ENCODE measurements at places on chromosomes 13 and 19.
A peak's percentile ranks its signal among the peaks of the same experiment; 100 is the strongest.

DNA sequence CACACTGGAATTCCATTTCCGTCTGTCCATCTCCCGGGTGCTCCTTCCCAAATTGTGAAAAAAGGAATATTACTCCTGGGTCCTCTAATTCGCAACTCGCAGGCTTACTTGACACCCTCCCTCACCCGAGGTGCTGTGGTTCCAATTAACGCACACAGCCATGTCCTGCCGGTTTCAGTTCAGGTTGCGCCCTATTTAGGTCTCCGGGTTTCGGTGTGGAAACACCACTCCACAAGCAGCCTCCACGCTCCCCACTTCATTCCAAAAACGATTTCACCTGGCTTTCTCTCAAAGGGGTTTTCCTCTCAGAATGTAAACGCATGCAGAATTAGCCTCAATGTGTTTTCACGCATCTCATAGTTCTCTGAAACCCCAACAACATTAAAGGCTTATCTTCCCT, 37.9 kb downstream of the NAXD start:
- no peak for DNase-seq

DNA sequence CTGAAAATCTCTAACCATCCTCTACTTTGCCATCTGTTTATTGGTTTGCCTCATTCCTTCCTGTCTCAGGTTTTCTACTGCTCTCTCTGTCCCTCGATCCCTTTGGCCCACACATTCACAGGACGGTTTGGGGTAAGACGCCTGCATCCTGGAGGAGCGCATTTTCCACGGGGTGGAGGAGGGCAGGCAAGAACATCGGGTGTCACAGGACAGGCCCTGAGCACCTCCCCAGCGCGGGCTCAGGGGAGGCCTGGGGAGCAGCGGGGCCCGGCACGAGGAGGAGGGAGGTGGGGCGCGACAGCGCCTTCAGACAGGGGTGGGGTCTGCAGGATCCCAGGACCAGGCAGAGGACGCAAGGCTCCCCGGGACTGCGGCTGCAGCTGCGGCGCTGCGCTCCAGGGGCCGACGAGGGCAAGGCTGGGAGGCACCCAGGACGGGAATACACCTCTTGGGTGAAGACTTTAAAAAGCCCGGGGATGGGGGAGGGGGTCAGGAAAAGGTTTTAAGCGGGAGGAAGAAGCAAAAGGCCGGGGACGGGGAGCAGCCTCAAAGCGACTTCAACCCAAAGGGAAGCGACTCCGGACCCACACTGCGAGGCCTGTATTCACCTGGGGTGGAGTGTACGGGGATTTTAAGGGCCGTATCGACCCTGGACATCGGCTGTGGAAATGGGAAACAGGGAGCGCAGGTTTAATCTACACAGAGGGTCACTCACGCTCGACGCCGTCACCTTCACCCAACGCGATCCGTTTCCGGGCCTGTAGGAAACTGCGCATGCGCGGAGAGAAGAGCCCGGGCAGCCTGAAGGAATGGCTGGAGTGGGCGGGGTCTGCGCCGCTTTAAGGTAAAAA, at the start of gene ZNF415:
Gene ZNF415, minus strand, starts transcription at position 770 of the 851 bp plus-strand sequence. CDS start 10,234 bp downstream, outside the sequence.
- no peak for DNase-seq

- peak; percentile 87 for DNase-seq
These were observed 5.8 kb downstream of the FTL start for GRCh38 chr19:48970923-48971395.

- no peak for DNase-seq
These were observed 308.1 kb downstream of the COG6 start for GRCh38 chr13:39963612-39964011.

DNA sequence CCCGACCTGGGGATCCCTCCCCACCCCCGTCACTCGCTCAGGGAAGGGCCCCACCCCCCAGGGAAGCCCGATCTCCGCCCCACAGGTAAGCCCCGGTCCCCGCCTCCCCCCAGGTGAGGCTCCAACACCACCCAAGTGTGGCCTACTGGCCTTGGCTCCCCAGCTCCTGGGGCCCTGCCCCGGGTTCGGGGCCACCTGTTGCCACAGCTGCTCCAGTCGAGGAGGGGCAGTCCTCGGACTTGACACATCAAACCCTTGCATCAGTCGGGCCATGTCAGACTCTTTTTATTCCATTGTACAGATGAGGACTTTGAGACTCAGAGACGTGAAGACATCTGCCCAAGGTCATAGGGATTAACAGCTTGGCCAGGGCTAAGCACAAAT, 512 bp downstream of the CC2D1A start:
- DNase-seq, result peak; percentile 16

DNA sequence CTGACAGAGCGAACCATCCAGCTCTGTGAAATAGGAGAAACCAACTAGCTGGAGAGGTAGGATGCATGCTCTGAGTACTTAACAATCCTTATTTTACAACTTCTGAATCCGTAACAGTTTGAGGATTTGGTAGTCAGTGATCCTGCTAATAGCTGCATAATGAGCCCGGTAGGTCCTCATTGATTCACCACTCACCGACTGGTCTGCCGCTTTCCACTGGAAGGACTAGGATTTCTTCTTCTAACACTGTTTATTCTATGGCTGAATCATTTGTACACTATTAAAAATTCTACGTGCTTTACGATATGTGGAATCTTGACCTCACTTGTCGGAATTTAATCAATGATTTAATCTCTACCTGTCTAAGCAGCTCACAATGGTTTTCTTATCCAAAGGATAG, 33.9 kb downstream of the SPATA13 start:
- DNase-seq, result no peak

- DNase-seq, result no peak
These were observed 939 bp upstream of the RANBP3 start for GRCh38 chr19:5978606-5979552.

- no peak for DNase-seq
These were observed 1463.4 kb upstream of the PCDH20 start for GRCh38 chr13:62879071-62879470.

DNA sequence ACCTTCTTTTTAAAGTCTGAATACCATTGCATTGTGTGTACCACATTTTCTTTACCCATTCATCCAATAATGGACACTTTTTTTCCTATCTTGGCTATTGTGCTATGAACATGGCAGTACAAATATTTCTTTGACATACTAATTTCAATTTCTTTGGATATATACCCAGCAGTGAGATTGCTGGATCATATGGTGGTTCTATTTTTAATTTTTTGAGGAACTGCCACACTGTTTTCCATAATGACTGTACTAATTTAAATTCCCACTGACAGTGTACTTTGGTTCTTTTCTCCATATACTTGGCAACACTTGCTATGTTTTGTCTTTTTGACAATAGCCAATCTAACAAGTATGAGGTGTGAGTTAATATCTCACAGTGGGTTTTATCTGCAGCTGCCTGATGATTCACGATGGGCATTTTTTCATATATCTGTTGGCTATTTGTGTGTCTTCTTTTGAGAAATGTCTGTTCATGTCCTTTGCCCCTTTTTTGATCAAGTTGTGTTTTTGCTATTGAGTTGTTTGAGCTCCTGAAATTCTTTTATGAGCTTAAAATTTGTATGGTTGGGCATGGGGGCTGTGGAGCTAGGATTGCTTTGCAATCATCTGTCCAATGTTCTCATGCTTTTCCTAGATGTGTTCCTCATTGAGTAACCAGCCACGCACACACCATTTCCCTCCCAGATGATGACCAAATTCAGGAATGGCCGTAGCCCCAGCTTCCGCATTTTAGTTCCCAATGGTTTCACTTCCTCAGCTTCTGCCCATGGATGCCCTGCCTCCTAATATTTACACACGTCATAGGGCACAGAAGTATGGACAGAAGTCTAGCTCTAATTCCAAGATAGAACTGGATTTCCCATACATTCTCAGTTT, 380.0 kb upstream of the SGCG start:
- DNase-seq, result no peak

- DNase-seq, result no peak
These were observed 235.6 kb downstream of the SHISA2 start for GRCh38 chr13:25816239-25816638.

GRCh38 chr19:8922591-8922990, 87.6 kb downstream of the MUC16 start:
- DNase-seq, result no peak

DNA sequence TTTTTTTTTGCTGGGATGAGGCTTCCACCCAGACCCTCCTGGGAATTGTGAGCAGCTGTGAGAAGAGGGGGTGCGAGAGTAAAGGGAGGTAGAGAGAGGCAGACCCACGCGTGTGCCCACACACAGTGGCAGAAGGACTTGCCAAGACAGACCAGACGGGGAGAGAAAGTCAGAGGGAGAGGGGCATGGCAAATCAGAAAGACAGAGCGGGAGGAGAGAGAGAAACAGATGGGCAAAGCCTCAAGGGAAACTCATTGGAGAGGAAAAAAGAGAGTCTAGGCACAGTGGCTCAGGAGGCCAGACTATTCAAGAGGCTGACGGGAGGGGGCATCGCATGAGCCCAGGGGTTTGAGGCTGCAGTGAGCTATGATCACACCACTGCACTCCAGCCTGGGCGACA, 17.0 kb downstream of the CATSPERG start:
- no peak for DNase-seq

- peak; percentile 66 for DNase-seq
These were observed at the start of gene ZNF581 for GRCh38 chr19:55643003-55643886. TSS of gene ZNF581 (plus strand) at chr19:55643649. CDS start at chr19:55644572, 923 bp downstream.

- no peak for DNase-seq
These were observed 13.6 kb downstream of the MBNL2 start for GRCh38 chr13:97235549-97236231.
